Activated T-helper 2 cell treated with anti-CD3 and anti-CD28 coated beads, Interferon-gamma antibody, Interleukin-2, Interleukin-4, amounts not matched to agents 10 μg/mL and 5 μg/mL and 100 μg/mL, durations not matched to agents 14 hours and 24 hours and 36 hours (primary cell): ENCODE measurements at places on chromosomes 5 and 9. TPM values are rescaled to one million over a fixed set of nuclear protein-coding genes. Genes with fewer than 3 reads are reported as not detected.

The GPR151 gene
- total RNA-seq: not detected in 2 replicates

The SPINK13 gene
- not detected in 2 replicates for total RNA-seq

The RMI1 gene
- total RNA-seq: 26.1 and 27.3 TPM in 2 replicates

The ARRDC3 gene
- total RNA-seq: 17.6 TPM in 2 replicates

The SLC46A2 gene
- total RNA-seq: not detected in 2 replicates

The SMIM33 gene
- total RNA-seq: 0.23 and 0.25 TPM in 2 replicates
